ENCODE measurements at places on chromosomes 3 and 15.

GRCh38 chr3:162764051-162764807 is 1267.6 kb downstream of the OTOL1 start:
- DNase-seq = no peak

GRCh38 chr15:63923993-63924950 is 90.5 kb upstream of the HERC1 start:
- no peak for DNase-seq

- DNase-seq = peak; percentile 92
Measured at GRCh38 chr3:171967137-171967783, 72.1 kb upstream of the FNDC3B start.

- peak; percentile 89 for DNase-seq
Measured at GRCh38 chr3:186287711-186288110, 74.3 kb downstream of the DGKG start.

GRCh38 chr3:78900426-78900825 is 867.4 kb downstream of the ROBO1 start:
- DNase-seq = no peak

GRCh38 chr3:136694321-136694720 is 57.9 kb downstream of the STAG1 start:
- DNase-seq = no peak
